ENCODE measurements at places on chromosomes 4 and X.

DNA sequence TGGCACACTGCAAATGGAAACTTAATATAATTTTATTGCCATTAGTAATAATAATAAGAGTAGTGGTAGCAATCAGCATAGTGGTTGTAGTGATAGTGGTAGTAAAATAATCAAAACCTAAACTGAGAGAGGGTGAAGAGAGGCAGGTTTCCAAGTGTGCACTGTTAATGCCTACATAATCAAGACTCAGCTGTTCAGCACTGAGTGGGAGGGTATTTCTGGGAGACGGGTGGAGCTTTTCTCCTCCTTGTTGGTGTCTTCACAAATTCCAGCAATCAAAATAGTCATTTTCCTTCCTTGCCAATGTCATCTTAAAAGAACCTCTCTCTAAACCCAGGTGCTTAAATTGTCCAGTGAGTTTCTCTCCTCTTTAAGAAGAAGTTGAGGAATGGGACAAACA, 18.6 kb downstream of the CCDC149 start:
- DNase-seq = no peak

GRCh38 chr4:128068918-128069317, 7.8 kb downstream of the LARP1B start:
- DNase-seq = peak; percentile 36

DNA sequence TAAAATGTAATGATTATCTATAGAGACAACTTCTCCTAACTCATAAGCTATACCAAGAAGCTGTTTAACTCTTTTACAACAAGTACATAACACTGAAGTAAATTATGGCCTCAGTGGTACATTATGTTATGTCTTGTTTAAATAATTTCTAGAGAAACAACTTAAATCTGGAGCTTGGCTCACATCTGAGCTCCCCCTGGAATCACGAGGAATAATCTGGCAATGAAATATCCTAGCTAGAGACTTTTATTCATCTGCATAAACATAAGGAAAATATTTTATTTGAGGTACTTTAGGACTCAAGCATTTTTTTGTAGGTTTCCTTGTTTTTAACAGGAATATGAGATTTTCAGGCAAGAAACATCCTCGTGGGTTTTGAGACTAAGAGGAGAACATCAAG, 354.7 kb upstream of the SLC7A11 start:
- DNase-seq = no peak

GRCh38 chrX:48927736-48928382, 9.0 kb upstream of the PIM2 start:
- no peak for DNase-seq

GRCh38 chrX:76555816-76556215, 128.3 kb downstream of the MAGEE1 start:
- peak; percentile 2 for DNase-seq

- DNase-seq = no peak
Measured at GRCh38 chr4:144594471-144594986, 51.4 kb upstream of the HHIP start.

GRCh38 chr4:103150677-103151076, 47.5 kb downstream of the CENPE start:
- DNase-seq = peak; percentile 81
